ENCODE measurements at places on chromosomes 3 and 15. TPM values are rescaled to one million over a fixed set of nuclear protein-coding genes. Genes with fewer than 3 reads are reported as not detected.

ADAMTS9 gene
- 0.31 TPM for total RNA-seq

LXN gene
- total RNA-seq = 5.6 TPM

ATP13A4 gene
- total RNA-seq = not detected

VWA5B2 gene
- 0.66 TPM for total RNA-seq

PRRT3 gene
- 6.9 TPM for total RNA-seq

CD200 gene
- 51.9 TPM for total RNA-seq

DNA sequence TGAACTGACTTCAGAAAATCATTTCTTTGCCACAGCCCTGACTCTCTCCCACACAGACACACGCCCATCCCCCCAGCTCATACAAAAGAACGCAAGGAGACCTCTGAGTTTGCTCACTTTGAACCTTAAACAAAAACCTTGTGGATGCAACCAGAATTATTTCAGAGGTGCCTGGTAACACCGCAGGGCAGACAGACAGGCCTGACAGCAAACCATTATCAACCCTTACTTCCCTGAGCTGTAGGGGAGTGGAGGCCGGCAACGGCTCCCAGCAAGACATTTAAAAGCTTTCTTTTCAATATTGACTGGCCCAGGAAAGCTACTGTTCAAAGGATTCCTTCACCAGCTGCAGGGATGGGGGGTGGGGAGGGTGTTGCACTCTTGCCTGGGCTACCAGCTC lies 2.0 kb upstream of the EFCC1 start:
- DNase-seq = no peak

DNA sequence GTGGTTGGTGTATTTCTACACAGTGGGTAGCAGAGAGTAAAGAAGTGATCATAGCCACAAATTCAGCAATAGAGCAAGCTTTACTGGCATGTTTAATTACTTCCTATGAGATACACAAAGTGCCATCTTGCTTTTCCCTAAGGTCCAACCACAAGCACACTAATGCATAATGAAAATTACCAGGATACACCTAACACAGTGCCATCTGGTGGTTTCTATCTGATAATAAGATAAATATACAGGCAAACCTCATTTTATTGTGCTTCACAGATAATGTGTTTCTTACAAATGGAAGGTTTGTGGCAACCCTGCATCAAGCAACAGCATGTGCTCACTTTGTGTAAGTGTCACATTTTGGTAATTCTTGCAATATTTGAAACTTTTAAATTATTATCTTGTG lies 223.0 kb downstream of the NSUN3 start:
- peak; percentile 17 for DNase-seq

DNA sequence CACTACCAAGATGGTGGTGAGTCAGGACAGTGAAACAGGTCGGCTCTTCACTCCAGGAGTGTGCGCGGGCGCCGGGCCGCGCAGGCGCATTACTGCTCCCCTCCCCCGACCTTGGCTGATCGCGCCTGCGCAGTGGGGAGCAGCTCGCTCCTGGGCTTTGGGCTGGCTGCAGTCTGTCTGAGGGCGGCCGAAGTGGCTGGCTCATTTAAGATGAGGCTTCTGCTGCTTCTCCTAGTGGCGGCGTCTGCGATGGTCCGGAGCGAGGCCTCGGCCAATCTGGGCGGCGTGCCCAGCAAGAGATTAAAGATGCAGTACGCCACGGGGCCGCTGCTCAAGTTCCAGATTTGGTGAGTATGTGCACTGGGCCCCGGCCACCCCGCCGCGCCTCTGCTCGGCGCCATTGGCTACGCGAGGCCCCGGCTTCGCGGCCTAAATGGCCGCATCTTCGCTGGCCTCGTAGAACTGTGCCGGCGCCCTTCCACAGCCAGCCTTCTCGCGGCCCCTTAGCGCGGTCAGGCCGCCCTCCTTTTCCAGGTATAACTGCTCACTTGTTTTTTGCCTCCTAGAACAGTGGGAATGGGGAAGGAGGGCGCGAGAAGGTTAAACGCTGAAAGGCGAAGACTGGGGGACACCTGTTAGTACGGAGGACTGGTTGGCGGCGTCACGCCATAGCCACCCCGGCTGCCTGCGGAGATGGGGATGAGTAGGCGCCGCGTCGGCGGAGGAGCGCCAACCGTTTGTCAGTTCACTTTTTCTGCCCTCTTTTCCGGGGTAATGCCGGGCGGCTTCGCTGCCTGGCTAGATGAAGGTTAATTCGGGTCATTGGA lies at the start of gene SELENOT:
Gene SELENOT, plus strand, starts transcription at position 169 of the 827 bp plus-strand sequence. Its CDS starts 42 bp downstream, at position 211.
- peak; percentile 94 for DNase-seq

GRCh38 chr15:65146438-65146837 lies 12.8 kb upstream of the PDCD7 start:
- DNase-seq = no peak

GRCh38 chr3:63386568-63386967 lies 108.5 kb downstream of the SYNPR start:
- DNase-seq = peak; percentile 41

DNA sequence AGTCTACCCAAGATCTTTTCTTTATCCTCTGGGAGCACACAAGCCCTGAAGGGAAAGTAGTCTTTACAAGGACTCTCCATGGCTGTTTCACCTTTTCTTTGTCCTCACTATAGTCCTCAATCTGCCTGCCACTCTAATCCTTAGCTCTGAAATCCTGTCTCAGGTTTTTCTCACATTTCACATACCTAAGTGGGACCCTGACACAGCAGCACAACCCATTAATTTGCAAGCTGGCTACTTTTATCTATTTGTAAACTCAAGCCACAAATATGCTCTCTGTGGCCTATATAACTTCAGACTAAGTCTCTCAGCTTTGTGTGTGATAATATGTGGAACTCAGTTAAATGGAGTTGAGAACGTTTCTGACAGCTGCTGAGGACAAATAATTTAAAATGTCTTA lies 19.8 kb downstream of the SIN3A start:
- peak; percentile 3 for DNase-seq

Data from GM23338 (cell line).